Fibroblast of mammary gland (primary cell): ENCODE measurements at places on chromosomes 12 and 14.

- DNase-seq = no peak
Measured at GRCh38 chr12:107130830-107131611, 37.7 kb upstream of the CRY1 start.

DNA sequence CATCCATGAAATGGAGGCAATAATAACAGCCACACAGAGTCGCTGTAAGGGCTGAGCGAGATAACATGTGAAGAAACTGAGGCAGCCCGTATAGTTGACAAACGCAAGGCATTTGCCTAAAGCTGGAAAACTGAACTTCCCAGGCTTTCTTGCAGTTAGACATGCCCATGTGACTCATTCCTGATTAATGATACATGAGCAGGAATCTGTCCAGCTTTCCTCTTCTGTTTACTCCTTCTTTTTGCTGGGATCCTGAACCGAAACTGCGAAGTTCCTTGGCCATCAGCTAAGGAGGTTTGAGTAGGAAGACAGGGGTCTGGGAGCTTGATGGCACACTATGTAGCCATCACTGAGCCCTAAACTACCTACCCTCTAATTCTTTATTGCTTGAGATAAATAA lies 52.2 kb downstream of the ST8SIA1 start:
- peak; percentile 91 for DNase-seq

DNA sequence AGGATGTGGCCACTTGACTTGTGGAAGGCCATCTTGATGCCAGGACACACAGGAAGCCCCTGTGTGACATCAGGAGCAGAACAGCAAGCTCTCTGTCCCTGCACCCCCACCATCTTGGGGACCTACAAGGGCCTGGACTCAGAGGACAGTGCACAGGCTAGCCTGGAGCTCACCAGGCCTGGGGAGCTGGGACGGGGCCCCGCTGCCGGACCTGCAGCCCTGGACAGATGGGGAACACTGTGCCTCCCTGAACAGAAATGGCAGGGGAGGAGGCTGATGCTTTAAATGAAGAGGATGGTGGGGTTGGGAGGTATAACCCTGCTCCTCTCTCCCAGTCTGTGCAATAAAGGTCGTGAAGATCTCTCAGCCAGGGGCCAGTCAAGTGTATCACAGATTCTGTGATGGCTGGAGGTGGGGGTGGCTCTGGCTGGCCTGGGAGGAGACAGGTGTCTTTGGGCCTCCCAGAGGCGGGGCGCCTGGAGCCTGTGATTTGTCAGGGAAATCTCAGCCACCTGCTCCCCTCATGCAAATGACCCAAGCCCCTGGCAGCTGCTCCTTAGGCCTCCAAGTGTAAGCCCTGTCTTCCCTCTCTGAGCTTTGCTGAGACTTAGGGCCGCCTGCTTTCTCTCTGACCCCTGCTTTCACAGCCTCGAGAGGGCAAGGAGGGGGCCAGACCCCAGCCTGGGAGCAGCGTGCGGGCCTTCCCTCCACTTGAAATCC lies 1.1 kb upstream of the GNB3 start:
- no peak for DNase-seq

DNA sequence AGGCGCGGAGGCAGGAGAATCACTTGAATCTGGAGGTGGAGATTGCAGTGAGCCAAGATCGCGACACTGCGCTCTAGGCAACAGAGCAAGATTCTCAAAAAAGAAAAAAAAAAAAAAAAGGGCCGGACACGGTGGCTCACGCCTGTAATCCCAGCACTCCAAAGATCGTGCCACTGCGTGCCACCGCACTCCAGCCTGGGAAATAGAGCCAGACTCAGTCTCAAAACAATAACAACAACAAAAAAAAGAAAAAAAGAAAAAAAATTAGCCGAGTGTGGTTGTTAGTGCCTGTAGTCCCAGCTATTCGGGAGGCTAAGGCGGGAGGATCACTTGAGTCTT lies 470 bp upstream of the RPL6 start:
- no peak for DNase-seq

- DNase-seq = peak; percentile 21
Measured at GRCh38 chr12:7327918-7328317, 24.0 kb downstream of the ACSM4 start.

DNA sequence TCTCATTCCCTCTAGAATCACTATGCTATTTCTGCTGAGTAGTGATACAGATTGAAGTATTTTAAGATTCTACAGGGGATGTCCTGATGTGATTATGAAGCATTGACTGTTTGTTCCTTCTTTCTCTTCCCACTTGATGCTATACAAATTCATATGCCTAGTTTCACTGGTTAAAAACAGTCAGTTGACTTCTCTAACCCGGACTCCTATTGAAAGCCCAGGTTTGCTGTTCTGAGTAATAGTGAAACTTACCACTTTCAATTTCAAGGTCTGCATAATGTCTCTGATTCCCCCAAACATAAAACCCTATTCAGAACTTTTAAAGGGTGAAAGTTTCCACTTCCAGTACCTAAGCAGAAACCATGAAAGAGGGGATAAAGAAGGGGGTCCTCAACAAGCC lies 117.7 kb upstream of the RPL10L start:
- no peak for DNase-seq

DNA sequence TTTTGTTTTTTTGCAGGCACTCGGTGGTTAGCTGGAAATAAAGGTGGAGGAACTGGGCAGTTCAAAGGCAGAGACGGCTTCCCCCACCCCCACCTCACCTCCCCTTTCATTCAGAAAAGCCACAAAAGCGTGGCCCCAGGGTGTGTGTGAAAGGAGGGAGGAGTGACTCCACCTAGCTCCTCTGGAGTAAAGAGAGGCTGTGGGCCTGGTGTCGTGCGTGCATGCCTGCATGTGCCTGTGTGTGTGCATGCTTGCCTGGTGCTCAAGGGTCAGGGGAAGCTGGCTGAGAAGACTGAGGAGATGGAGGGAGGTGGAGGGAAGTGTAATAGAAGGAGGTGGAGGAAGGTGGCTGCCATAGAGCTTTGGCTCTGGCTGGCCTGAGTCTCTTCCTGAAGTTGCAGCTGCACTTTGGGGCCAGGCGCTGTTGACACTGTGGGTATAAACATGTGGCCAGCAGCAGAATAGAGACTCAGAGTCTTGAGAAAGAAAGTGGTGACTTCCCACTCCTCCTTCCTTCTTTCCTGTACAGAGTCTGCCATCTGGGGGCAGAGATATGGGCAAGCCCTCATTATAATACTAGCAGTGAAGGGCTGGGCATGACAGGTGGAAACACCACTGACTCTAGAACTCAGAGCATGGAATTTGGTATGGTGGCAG lies 36.9 kb upstream of the SINHCAF start:
- no peak for DNase-seq

DNA sequence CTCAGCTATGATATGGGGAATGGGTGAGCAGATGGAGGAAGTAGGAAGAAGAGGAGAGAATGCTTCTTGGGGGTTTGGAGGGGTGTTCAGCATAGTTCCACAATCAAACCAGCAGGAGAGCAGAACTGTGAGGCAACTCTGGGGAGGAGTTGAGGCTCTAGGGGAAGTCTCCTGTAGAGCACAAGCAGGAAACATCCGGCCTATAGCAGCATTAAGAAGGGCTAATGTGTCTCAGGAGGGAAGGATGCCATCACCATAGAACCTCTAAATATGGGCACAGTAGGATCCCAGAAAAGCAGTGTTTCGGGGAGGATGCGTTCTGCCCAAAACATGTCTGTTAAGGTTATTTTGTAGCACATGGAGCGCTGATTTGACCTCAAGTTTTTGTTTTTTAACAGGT lies 8.4 kb upstream of the SALL2 start:
- DNase-seq = no peak

GRCh38 chr14:96161636-96162035 lies 43.0 kb upstream of the BDKRB2 start:
- no peak for DNase-seq

DNA sequence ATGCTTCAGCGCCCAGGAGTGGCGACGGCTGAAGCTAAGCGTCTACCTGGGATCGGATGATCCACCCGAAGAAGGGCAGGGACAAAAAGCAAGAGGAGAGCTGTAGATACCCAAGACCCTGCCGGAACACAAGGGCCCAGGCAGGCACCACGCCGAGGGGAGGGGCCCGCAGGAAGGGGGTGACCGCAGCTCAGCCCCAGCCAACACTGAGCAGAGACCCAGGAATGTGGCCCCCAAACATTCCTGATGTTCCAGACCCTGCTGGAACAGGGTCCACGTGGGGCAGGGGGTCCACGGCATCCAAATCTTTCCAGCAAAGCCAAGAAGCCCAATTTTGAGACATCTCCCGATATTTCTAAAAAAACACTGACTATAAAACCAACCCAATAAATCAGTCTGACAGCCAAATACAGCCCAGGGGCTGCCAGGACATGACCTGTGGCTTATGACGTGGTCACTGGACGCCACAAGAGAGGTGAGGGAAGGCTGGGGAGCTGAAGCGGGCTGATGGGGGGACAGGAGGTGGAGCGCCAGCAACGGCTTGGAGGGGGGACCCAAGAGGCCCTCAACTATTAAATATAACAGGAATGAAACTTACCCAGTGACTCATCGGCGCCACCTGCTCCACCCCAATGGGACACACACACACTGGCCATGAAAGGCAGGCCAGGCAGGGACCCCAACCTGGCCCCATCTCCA lies 58.9 kb downstream of the NCOR2 start:
- DNase-seq = peak; percentile 61

GRCh38 chr12:3882896-3883564 lies 9.8 kb upstream of the PARP11 start:
- peak; percentile 31 for DNase-seq

- no peak for DNase-seq
Measured at GRCh38 chr12:67070604-67071003, 198.6 kb upstream of the CAND1 start.

DNA sequence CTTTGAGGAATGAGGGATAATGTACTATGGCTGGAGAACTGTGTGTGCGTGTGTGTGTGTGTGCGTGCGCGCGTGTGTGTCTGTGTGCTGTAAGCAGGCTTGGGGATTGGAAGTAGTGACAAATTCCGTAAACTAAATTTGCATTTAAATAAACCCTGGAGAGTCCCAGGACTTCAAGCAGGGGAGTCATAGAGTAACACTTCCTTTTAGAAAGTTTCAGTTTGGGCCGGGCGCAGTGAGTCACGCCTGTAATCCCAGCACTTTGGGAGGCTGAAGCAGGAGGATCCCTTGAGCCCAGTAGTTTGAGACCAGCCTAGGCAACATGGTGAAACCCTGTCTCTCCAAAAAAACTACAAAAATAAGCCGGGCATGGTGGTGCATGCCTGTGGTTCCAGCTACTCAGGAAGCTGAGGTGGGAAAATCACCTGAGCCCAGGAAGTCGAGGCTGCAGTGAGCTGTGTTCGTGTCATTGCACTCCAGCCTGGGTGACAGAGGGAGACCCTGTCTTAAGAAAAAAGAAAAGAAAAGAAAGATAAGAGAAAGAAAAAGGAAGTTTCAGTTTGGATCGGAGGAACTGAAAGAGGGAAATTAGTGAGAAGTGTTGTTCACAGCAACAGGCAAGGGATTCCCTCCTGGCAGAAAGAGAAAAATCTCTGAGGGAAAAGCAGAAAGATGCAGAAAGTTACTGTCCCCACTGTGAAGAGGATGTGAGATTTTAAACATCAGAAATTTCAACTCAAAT lies 222.7 kb upstream of the SOX5 start:
- no peak for DNase-seq

GRCh38 chr12:2324387-2324786 lies 271.6 kb downstream of the CACNA1C start:
- no peak for DNase-seq

GRCh38 chr12:4215229-4216186 lies 58.1 kb upstream of the CCND2 start:
- DNase-seq = no peak

- DNase-seq = peak; percentile 0
Measured at GRCh38 chr12:83575326-83575725, 888.6 kb downstream of the TMTC2 start.

DNA sequence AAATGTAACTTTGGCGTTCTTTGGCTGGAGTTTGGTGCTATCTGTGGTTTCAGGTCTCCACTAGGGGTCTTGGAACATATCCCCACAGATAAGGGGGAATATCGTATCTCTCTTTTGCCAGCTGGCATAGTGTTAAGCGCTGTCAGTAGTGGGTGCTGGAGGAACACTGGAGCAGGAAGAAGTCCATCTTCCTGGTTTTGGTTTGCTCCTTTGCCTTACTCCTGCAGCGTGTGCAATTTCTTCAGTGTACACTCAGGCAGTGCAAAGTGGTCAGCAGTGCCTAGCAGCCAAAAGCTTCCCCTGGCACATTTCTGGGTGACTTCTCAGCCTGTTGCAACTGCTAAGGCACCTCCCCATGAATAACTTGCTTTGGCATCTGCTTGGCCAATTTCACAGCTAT lies 11.7 kb upstream of the RIPK3 start:
- peak; percentile 58 for DNase-seq

DNA sequence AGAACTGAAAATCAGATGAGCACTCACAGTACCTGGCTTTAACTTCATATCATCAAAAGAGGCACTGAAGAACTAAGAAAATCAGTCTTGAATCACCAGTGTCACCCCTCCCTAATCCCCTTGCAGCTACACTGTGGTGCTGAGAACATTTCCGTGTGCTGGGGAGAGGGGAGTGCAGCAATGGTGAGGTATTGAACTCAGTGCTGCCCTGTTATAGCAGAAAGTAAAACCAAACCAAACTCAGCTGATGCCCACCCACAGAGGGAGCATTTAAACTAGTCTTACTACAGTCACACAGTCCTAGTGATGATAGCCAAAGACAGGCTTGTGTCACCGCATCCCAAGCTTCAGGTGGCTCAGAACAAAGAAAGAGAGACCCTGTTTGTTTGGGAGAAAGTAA lies 122.1 kb downstream of the CPNE8 start:
- no peak for DNase-seq

DNA sequence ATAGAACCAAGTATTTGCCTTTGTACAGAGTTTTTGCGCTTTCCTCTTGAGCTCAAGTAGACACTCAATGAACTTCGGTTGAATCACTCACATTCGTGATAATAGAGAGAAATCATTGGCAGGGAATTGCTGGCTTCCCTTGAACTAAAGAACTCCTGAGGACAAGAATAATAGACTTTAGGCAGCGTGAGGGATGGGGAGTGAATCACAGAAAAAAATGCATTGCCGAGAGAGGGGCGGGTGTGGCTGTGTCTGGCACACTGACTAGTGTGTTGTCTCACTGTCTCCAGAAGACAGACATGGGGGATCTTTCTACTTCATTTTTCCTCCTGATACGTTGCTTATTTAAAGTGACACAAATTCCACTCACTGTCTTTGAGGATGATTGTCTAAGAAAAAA lies 805.2 kb downstream of the BCL11B start:
- no peak for DNase-seq

DNA sequence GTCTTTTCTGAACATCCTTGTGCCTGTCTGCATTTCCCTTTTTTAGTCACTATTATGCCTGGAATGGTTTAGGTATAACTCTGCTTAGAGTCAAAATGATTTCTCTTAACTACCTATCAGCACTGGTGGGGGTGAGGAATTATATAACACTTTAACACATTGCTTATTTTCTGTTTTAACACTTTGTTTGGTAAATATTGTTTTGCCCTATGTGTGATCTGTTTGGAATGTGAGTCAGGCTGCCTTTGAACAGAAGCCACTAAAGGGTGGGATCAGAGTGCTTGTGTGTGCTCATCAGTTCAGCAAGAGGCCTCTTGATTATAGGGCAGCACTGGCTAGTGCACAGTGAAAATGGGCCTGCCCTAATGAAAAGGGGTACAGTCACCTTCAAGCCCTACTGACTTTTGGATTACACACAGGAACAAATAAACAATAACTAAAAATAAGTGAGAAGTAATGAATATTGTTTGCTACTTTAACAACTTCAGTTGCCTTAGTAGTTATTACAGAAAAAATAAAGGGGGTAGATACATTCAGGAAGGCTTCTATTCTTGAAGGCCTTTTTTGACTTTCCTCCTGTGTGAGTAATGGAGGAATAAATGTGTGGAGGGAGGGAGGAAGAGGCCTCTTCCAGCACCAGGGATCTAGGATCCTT lies 23.2 kb downstream of the NGDN start:
- peak; percentile 14 for DNase-seq
